Activated CD4-positive, alpha-beta T cell treated with anti-CD3 and anti-CD28 coated beads, Interleukin-2, amount 50 U/mL, for 16 hours (primary cell): ENCODE measurements at places on chromosomes 4 and X.

GRCh38 chr4:94455081-94455480, 3.3 kb downstream of the PDLIM5 start:
- no peak for DNase-seq

DNA sequence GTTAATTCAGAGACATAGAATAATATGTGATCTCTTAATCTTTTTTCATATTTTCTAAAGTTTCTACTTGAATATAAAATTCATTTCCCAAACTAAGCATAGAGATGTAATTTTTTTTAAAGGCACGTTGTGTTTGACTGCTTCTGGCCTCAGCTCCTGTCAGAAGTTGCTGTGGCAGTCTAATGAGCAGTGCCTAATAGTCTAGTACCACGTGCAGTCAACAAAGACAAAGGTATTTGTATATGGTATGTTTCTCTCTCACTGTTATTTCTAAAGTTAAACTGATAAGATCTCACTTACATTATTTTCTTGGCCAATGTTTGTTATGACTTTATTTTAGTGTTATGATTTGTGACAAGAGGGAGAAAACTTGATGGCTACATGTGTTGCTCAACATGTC, 48.6 kb upstream of the MCUB start:
- no peak for DNase-seq

GRCh38 chr4:108893468-108893867, 130.6 kb upstream of the ETNPPL start:
- no peak for DNase-seq

- no peak for DNase-seq
Measured at GRCh38 chrX:74521961-74522751, 92.3 kb downstream of the RLIM start.

GRCh38 chr4:12319765-12320164, 891.1 kb upstream of the HS3ST1 start:
- no peak for DNase-seq

DNA sequence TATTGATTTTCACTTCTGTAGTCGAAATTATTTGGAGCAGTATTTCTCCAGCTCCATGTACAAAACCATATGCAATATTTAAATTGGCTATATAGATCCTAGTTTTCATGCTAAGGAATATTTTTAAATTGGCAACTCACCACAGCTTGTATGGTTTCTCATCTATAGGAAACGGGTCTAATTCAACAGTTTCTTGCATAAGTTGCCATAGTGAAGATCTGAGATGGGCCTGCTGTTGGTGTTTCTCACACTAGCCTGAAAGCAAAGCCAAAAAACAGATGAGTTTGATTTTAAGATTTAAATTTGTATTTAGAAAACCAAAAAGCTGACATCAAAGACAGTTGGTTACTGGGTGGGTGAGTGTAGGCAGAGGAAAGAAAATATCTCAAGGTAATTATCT, 5.5 kb downstream of the MAPK10 start:
- no peak for DNase-seq

GRCh38 chr4:57093845-57094831, 16.0 kb downstream of the IGFBP7 start:
- DNase-seq: no peak

- DNase-seq: peak; percentile 48
Measured at GRCh38 chr4:158778156-158778711, 9.4 kb downstream of the FNIP2 start.

- no peak for DNase-seq
Measured at GRCh38 chr4:128940971-128941370, 131.5 kb downstream of the JADE1 start.

DNA sequence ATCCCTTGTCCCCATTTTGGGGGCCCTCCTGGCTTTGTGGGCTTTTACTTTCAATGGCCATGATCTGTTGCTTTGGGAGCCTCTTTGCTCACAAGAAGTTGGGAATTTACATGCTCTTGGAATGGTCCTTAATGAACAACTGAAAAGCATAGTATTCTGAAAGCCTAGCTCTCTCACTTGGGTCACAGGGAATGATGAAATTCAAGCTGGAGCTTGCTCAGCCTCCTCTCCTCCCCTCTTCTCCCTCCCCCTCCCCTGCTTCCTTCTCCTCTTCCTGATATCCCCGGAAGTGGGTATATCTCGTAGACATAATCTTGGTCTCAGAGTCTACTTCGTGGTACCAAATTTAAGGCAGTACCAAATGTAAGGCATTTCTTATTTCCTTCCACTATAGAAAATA, 400.6 kb upstream of the NR3C2 start:
- no peak for DNase-seq

GRCh38 chr4:143338313-143338712, 1.6 kb downstream of the GAB1 start:
- no peak for DNase-seq

- DNase-seq: no peak
Measured at GRCh38 chr4:184356366-184356765, 118.0 kb downstream of the IRF2 start.

GRCh38 chr4:2241003-2241402, 918 bp downstream of the HAUS3 start:
- DNase-seq: peak; percentile 27

DNA sequence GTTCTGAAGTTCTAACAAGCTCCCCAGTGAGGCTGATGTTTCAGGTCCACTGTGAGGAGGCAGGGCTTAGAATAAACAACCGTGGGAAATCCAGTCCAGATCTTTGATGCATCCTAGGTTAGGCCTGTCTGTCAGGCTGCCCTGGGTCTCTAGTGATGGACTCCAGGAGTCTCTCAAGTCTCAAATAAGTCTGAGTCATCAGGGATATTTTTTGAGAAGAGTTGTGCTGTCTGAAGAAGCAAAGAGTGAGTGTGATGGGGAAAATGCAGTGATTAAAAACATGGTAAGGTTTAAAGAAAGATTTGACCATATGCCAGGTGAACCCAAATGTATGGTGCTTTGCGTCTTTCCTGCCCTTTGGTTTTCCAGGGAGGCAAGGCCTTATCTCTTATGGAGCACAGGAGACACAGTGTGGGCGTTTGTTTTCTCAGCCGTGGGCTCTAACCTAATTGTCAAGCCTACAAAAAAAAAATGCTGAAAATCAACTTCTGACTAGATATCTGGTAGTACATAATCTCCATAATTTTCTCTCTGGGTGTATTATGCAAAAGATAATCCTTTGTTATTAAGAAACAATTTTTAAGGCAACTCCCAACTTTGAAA, 100.7 kb downstream of the PTTG2 start:
- DNase-seq: no peak

- no peak for DNase-seq
Measured at GRCh38 chrX:134020910-134021309, 35.5 kb upstream of the GPC3 start.

DNA sequence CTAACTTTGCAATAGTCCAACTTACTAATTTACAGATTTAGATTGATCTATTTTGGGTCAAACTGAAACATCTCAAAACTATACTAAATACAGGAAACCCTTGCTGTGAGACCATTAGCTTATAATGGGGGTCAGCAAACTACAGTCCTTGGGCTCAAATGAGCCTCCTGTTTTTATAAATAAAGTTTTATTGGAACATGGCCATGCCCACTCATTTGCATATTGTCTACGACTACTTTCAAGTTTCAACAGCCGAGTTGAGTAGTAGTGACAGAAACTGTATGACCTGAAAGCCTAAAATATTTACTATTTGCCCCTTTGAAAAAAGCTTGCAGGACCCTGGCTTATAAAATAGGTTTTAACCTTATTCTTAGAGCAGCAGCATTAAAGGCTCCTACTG, 92.4 kb downstream of the C4orf51 start:
- DNase-seq: no peak

- DNase-seq: peak; percentile 57
Measured at GRCh38 chr4:2798399-2799223, 5.7 kb downstream of the SH3BP2 start.

GRCh38 chr4:3680656-3681055, 85.5 kb upstream of the ADRA2C start:
- DNase-seq: no peak

DNA sequence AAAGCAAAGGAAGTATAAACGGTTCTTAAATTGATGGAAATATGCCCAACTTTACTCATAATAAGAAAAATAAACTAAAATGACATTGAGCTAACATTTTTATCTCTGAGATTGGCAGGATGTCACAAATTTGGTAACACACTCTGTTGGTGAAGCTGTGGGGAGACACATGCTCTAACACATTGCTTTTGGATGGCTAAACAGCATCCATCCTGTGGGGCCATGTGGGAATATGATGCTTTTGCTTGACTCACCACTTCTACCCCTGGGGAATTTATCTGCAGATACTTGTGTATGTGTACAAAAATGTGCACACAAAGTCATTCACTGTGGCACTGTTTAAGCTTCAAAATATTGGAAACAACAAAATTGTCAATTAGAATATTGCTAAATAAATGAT, 100.2 kb downstream of the ANAPC4 start:
- no peak for DNase-seq

DNA sequence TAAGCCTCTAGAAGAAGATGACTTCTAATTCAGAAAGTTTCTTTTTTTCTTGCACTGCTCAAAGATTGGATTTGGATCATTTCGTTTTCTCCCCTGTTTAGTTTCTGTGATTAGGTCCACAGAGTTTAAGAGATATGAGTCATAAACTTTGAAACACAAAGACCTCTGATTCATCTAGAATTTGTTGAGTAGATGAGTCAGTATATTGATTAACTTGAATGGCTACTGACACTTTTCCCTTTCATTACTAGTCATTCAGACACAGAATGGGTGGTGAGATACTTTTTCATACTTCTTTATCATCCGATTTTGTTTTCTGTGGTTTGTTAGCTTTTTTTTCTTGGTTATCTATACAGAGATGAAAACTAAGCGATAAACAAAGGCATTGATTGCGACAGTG, 34.1 kb upstream of the AFF2 start:
- peak; percentile 76 for DNase-seq

- no peak for DNase-seq
Measured at GRCh38 chrX:44747969-44748368, 95.9 kb upstream of the DUSP21 start.

GRCh38 chr4:15774020-15774420, 4.1 kb upstream of the CD38 start:
- peak; percentile 24 for DNase-seq

DNA sequence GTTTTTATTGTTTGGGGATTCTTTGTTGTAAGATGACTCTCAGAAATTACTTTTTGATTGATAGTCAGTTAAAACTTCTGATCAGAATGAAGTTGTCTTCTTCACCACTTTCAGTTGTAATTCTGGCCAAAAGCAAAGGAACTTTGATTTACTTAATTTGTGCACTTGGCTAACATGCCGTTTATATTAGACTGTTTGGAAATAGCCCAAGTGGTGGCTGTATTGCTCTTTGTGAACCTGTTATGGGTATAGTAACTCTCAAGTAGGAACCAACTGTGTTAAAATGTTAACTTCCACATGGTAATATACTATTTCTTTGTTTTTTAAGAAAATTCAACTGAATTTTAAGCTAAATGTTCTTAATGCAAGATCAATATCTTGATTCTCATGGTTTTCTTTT, 581.9 kb downstream of the GRID2 start:
- no peak for DNase-seq

DNA sequence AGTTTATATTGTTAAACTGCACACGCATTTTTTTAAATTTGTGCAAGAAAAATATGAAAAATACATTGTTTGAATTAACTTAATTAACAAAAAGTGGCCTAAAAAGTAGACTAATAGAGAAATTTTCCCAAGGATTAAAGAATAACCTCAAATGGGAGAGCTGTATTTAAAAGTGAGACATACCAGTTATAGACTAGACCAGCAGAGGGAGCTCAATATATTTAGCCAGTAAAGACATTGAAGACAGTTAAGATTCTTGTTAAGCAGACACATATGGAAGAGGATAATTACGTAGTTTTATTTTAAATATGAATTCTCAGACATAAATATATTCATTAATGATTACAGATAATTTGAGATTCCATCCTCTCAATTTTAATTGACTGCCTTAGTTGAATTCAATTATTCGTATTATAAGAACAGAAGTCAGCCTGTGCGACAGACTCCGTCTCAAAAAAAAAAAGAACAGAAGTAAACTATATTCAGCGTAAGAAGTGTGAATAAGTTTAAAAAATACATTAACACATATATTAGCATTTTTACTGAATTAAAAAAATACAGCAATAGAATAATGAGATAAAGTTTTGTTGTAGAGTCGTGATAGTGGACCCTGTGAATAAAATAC, 64.8 kb downstream of the GLRA3 start:
- peak; percentile 20 for DNase-seq
